ENCODE measurements at places on chromosomes 16 and 17.

GRCh38 chr17:4739122-4740024 lies at the start of the genes CXCL16 and ZMYND15:
TSS of gene CXCL16 (minus strand) at chr17:4739928. CDS start at chr17:4739339, 589 bp downstream.
TSS of gene ZMYND15 (plus strand) at chr17:4739833. CDS start at chr17:4740549, 716 bp downstream.
- peak; percentile 32 for DNase-seq

GRCh38 chr17:27848931-27849330 lies 44.2 kb downstream of the LYRM9 start:
- no peak for DNase-seq

DNA sequence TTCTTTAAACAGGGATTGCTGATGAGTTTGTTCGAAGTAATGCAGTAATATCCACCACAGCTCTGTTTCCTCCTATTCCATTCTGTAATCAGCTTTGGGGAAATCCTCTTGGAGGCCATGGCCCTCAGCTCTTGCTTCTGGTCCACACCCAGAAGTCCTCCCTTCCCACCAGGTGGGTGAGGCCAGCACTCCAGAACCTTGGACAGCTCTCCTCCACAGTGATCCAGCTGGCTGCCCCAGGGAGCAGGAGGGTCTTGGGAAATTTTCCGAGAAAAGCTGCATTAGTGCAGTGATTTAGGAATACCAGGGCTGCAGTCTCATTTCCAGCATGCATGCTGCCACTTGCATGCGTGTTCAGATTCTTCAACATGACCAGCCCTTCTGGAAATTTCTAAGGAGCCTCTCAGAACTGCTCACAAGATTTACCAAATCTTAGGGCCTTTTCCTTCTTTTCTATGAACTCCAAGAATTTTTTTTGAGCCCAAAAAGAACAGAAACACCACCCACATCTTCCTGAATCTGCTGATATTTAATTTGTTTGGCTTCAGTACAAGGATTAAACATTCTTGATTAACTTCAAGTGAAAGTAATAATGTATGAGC lies 4.2 kb downstream of the SMPD3 start:
- no peak for DNase-seq

DNA sequence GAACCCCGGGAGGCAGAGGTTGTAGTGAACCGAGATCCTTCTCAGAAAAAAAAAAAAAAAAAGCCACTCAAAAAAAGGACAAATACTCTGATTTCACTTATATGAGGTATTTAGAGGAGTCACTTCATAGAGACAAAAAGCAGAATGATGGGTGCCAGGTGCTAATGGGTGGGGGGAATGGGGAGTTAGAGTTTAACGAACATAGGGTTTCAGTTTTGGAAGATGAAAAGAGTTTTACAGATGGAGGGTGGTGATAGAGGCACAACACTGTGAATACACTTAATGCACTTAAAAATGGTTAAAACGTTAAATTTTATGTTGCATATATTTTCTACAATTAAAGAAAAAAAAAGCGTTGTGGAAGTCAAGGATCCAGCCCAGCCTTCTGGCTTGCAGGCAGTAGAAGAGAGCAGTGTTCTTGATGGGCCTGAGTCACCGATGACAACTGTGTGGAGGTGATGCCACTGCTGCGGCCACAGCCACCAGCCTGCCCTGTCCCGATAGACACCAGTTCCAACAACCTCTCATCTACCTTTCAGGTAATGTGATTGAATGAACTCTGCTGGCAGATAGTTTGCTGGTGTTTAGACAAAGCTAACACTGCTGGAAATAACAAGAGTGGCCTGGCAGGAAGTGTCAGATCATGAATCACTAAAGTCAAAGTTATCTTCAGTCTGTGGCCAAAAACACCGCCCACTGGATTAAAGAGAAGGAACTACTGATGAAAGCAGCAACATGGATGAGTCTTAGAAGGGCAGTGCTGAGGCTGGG lies 49.9 kb upstream of the COX10 start:
- DNase-seq = no peak

DNA sequence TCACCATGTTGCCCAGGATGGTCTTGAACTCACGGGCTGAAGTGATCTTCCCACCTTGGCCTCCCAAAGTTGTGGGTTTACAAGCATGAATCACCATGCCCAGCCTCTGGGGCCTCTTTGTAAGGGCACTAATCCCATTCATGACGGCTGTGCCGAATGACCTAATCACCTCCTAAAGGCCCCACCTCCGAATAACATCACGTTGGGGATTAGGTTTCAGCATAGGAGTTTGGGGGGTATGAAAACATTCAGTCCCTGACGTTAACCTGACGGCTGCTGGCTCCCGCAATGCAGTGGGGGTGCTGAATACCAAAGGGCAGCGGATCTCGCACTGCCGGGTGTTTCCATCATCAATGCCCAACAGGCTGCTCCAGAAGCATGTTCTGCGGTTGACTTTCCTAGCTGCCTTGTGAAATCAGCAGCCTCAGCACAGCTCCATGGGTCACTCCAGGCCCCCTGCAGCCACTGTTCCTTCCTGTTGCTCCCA lies 120.8 kb upstream of the SEC14L1 start:
- DNase-seq = no peak

GRCh38 chr16:87700406-87701077 lies 65.2 kb downstream of the KLHDC4 start:
- no peak for DNase-seq

All from activated CD8-positive, alpha-beta memory T cell treated with anti-CD3 and anti-CD28 coated beads for 1 hour (primary cell).